B cell (primary cell): ENCODE measurements at places on chromosomes 16 and 17. TPM values are rescaled to one million over a fixed set of nuclear protein-coding genes. Genes with fewer than 3 reads are reported as not detected.
A peak's percentile ranks its signal among the peaks of the same experiment; 100 is the strongest.

The GRB7 gene
- total RNA-seq = 0.78 and 0.84 TPM in 2 replicates

The CDC27 gene
- total RNA-seq = 86.5 and 90.7 TPM in 2 replicates

The RAPGEFL1 gene
- 5.4 and 5.6 TPM in 2 replicates for total RNA-seq

The GNAO1 gene
- total RNA-seq = 3.7 and 5.1 TPM in 2 replicates

The SSTR5 gene
- not detected in 2 replicates for total RNA-seq

The KRT13 gene
- total RNA-seq = not detected in 2 replicates

The NPIPA5 gene
- 1.2 TPM in 1 of 2 replicates, not detected in the other for total RNA-seq

The PTGES3L gene
- total RNA-seq = 0.94 and 1.1 TPM in 2 replicates

The LMF1 gene
- 60.3 and 63.2 TPM in 2 replicates for total RNA-seq

The BIRC5 gene
- 0.51 and 0.84 TPM in 2 replicates for total RNA-seq

DNA sequence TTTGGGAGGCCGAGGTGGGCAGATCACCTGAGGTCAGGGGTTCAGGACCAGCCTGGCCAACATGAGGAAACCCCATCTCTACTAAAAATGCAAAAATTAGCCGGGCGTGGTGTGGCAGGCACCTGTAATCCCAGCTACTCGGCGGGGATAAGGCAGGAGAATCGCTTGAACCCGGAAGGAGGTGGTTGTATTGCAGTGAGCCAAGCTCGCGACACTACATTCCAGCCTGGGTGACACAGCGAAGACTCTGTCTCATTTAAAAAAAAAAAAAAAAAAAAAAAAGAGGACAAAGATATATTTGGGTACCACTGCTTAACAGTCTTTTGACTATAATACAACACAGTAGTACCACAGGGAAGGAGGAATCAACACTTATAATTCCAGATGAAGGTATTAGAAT is 9.2 kb downstream of the CNOT1 start:
- H3K4me1 ChIP-seq = no peaks in the 10 kb centered on the region
- H3K27me3 ChIP-seq = no peaks in the 10 kb centered on the region
- H3K4me3 ChIP-seq = no peak overlapping the region
- H3K36me3 ChIP-seq = peaks cover 57% of the 10 kb centered on the region
- no peak overlapping the region for H3K27ac ChIP-seq

GRCh38 chr16:29991571-29991904 is 3.9 kb downstream of the HIRIP3 start:
- no peaks in the 10 kb centered on the region for H3K36me3 ChIP-seq
- DNase-seq = no peak
- H3K27me3 ChIP-seq = no peaks in the 10 kb centered on the region

GRCh38 chr17:7480089-7480384 is 606 bp upstream of the ZBTB4 start:
- no peak for DNase-seq
- no peaks in the 10 kb centered on the region for H3K36me3 ChIP-seq
- peak overlapping the region; percentile 70 for H3K4me3 ChIP-seq
- H3K27ac ChIP-seq = peak overlapping the region; percentile 64
- no peaks in the 10 kb centered on the region for H3K27me3 ChIP-seq
- H3K4me1 ChIP-seq = peaks cover 31% of the 10 kb centered on the region

GRCh38 chr17:28712032-28712704 is 480 bp upstream of the PROCA1 start:
- H3K27ac ChIP-seq = peak overlapping the region; percentile 69
- peak; percentile 83 for DNase-seq
- no peaks in the 10 kb centered on the region for H3K27me3 ChIP-seq
- H3K4me3 ChIP-seq = peak overlapping the region; percentile 52
- peaks cover 16% of the 10 kb centered on the region for H3K4me1 ChIP-seq
- H3K36me3 ChIP-seq = no peaks in the 10 kb centered on the region

DNA sequence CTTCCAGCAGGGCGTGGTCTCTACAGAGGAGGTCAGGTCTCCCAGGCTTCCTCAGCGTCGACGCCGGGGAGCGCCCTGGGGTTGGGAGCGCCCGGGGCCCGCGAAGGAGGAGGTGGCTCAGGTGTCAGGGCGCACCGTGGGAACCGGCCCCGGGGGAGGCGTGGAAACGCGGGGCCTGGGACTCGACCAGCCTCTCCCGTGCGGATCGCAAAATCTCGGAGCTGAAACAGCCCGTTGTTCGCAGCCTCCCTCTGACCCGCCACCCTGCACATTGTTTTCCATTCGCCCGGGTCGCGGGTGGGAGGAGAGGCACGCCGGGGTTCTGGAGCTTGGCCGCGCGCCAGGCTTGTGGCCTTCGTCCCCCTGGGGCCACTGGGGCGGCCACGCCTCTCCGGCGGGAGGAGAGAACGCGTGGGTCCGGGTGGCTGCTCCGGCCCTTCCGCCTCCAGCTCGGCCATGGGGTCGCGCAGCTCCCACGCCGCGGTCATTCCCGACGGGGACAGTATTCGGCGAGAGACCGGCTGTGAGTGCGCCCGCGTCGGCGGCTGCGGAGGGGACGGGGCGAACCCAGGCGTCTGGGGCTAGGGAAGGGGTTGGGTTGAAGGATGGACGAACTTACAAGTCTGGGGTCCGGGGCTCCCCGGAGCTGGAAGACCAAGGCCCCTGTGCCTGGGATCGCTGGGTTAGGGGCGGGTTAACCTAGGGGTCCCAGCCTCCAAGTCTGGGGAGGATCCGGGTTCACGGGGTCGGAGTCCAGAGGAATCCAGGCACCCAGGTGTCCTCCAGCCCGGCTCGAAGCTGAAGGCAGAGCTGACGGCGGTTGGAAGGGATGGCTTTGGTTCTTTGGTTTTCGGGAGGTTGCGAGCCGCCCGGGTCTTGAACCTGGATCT is at the start of gene CHP2:
TSS of gene CHP2 (plus strand) at position 433 of the 890 bp plus-strand sequence. CDS start at position 457, 24 bp downstream.
- peak within 1 kb of the TSS; percentile 35 for H3K4me3 ChIP-seq
- peak; percentile 16 for DNase-seq
- H3K36me3 ChIP-seq = no peaks in the 10 kb centered on the region
- no peaks in the 10 kb centered on the region for H3K27me3 ChIP-seq

DNA sequence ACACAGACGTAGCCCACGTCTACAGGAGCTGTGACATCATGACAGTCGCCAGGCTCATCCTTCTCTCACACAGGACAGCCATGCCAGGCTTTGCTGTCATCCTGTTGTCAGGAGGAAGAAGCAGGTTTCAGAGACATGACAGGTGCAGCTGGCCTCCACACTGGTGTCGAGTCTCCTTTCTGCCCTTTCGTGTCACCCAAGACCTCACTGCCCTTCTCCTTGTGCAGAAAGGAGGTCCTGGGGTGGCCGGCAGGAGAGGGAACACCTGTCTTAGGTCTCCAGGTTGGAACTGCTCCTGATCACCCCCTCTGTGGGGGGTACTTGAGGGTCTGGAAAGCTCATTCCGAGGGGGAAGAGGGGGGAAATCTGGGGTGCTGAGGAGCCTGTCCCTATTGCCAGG is 41.6 kb upstream of the IRF8 start:
- H3K4me3 ChIP-seq = no peak overlapping the region
- H3K4me1 ChIP-seq = peaks cover 36% of the 10 kb centered on the region
- no peak overlapping the region for H3K27ac ChIP-seq
- H3K27me3 ChIP-seq = no peaks in the 10 kb centered on the region

- H3K4me1 ChIP-seq = no peaks in the 10 kb centered on the region
- H3K36me3 ChIP-seq = no peaks in the 10 kb centered on the region
- no peaks in the 10 kb centered on the region for H3K27me3 ChIP-seq
- DNase-seq = no peak
- H3K4me3 ChIP-seq = no peak overlapping the region
Observed at GRCh38 chr16:80034948-80035663, 434.6 kb upstream of the MAF start.

DNA sequence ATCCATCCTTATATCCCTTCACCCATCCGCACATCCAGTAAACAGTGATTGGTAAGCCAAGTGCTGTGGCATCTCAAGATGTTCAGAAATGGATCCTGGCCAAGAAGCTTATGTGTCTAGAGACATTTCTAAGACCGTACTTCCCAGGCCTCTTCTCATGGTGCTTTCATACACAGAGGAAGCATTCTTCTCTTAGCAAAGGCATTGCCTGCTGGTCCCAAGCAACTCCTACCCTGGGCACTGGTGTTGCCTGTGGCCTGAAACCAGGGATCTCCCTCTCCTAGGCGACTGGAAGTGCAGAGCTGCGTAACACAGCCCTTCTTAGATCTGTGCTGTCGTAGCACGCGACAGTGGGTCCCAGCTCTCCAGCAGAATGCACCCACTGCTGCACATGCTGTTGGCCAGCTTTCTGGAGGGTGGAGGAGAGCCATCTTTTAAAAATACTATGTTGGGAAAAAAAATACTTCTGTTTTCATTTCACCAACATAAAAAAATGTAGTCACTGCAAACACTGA is 182.9 kb downstream of the CCDC182 start:
- H3K27ac ChIP-seq = no peak overlapping the region
- no peaks in the 10 kb centered on the region for H3K36me3 ChIP-seq
- peaks cover 18% of the 10 kb centered on the region for H3K4me1 ChIP-seq
- H3K4me3 ChIP-seq = no peak overlapping the region
- no peak for DNase-seq

DNA sequence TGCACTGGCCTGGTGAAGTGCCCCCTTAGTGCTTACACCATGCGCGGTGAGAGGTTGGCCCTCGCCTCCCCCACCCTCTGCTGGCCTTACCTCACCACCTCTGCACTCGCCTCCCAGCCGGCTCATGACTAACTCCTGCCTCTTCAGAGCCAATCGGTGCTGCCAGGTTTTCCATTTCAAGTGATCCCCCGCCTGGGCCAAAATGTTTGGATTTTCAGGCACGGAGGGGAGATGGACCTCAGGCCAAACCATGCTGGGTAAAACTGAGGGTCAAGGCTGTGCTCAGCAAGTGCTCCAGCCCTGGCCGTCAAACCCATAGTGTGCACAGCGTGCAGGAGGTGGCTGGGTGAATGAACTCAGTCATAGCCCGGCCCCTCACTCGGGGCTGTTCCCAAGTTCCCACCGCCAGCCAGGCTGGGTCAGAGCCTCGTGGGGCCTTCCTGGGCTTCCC is 175.4 kb downstream of the SEC14L1 start:
- peaks cover 48% of the 10 kb centered on the region for H3K4me1 ChIP-seq
- no peak overlapping the region for H3K27ac ChIP-seq
- H3K27me3 ChIP-seq = no peaks in the 10 kb centered on the region
- no peak for DNase-seq

GRCh38 chr16:3004781-3005284 is 7.9 kb upstream of the CLDN9 start:
- no peak overlapping the region for H3K27ac ChIP-seq
- H3K27me3 ChIP-seq = no peaks in the 10 kb centered on the region
- peak overlapping the region; percentile 21 for H3K4me3 ChIP-seq
- H3K4me1 ChIP-seq = peaks cover 25% of the 10 kb centered on the region
- no peaks in the 10 kb centered on the region for H3K36me3 ChIP-seq

DNA sequence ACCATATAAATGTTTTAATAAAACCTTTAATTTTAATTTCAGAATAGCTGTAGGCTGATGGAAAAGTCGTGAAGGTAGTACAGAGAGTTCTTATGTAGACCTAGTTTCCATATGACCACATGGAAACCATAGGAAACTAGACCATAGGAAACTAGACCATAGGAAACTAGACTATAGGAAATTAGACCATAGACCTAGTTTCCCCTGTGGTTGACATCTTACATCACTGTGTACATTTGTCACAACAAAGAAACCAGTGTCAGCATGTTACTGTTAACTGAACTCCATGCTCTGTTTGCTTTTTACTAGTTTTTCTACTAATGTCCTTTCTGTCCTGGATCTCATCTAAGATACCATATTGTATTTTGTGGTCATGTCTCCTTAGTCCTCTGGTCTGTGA is 14.6 kb downstream of the NUDT7 start:
- peaks cover 25% of the 10 kb centered on the region for H3K4me1 ChIP-seq
- no peaks in the 10 kb centered on the region for H3K27me3 ChIP-seq
- no peak overlapping the region for H3K27ac ChIP-seq

- DNase-seq = peak; percentile 82
- no peaks in the 10 kb centered on the region for H3K36me3 ChIP-seq
- H3K27me3 ChIP-seq = peaks cover 26% of the 10 kb centered on the region
- H3K4me3 ChIP-seq = no peak overlapping the region
Observed at GRCh38 chr16:4309833-4310266, 6.0 kb upstream of the GLIS2 start.

- H3K4me3 ChIP-seq = no peak overlapping the region
- no peak for DNase-seq
- H3K36me3 ChIP-seq = no peaks in the 10 kb centered on the region
Observed at GRCh38 chr16:65666132-65666941, 544.5 kb upstream of the CDH11 start.

DNA sequence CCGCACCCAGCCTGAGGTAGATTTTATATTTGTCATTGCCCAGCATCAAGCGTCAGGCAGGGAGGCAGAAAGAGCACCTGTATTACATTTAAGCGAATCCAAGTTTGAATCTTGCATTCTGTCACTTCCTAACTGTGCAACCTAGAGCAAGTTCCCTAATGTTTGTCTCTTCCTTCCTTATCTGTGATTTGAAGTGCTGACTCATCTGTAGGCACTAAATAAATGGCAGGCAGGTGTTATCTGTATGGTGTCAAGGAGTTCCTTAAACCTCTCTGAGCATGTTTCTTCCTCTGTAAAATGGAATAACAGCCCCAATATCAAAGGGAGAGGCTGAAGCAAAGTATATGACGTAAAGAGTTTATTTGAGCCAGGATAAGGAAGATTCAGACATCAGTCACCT is 24.3 kb downstream of the GP2 start:
- H3K27ac ChIP-seq = no peak overlapping the region
- H3K36me3 ChIP-seq = no peaks in the 10 kb centered on the region
- no peaks in the 10 kb centered on the region for H3K4me1 ChIP-seq
- no peaks in the 10 kb centered on the region for H3K27me3 ChIP-seq
- H3K4me3 ChIP-seq = no peak overlapping the region

DNA sequence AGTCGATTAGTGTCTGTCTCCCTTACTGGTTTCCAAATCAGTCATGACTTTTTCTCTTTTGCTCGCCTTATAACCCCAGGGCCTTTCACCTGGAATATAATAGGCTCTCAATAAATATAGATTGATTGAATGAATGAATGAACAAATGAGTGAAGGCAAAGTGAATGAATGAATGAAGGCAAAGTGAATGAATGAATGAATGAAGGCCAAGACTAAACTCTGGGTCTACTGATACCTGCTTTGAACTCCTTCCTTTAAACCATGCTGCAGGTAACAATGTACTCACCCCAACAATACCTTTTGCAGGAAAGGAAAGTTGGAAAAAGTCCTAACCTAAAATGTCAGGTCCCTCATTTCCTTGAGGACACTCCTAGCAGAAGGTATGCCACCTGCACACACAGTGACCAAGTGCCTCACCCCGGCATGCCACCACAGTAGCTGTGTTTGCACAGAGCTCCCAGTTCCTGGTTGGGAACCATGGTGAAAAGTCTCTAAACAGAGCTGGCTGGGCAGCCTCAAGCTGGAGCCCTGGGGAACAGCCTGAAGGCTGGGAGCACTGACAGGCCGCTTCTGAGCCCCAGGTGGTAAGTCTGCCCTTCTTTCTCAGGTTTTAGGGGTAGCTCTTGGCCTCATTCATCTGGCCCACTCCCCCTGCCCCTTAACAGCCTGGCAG is 42.7 kb upstream of the ANKFN1 start:
- no peaks in the 10 kb centered on the region for H3K27me3 ChIP-seq
- H3K4me1 ChIP-seq = no peaks in the 10 kb centered on the region
- no peak for DNase-seq
- H3K4me3 ChIP-seq = no peak overlapping the region
- H3K36me3 ChIP-seq = no peaks in the 10 kb centered on the region

GRCh38 chr17:32958418-32958817 is 30.5 kb downstream of the TMEM98 start:
- no peaks in the 10 kb centered on the region for H3K36me3 ChIP-seq
- peaks cover 12% of the 10 kb centered on the region for H3K27me3 ChIP-seq
- no peak overlapping the region for H3K27ac ChIP-seq
